ENCODE measurements at places on chromosomes 2 and 18.

DNA sequence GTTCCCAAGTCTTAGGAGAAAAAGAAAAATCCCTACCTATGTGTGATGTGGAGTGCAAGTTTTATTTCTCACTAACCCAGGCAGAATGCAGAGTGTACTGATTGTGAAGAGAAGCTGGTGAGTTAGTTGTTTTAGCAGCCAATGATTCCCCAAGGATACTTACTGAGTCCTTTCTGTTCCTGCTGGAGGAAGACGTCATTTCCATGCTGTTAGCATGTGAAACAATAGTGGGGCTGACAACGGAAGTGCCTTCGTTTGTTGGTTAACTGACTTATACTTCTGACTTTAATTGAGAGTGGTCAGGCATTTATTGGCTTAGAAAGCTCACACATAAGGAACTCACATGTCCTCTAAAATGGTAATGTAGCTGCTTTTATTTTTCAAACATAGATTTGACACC is 180.6 kb downstream of the MC4R start:
- DNase-seq, result no peak

GRCh38 chr2:176613323-176613987 is 344.2 kb downstream of the MTX2 start:
- DNase-seq, result no peak

- no peak for DNase-seq
Measured at GRCh38 chr2:134278553-134278952, 24.7 kb downstream of the MGAT5 start.

GRCh38 chr2:129231924-129232323 is 747.5 kb upstream of the RAB6C start:
- DNase-seq, result no peak

DNA sequence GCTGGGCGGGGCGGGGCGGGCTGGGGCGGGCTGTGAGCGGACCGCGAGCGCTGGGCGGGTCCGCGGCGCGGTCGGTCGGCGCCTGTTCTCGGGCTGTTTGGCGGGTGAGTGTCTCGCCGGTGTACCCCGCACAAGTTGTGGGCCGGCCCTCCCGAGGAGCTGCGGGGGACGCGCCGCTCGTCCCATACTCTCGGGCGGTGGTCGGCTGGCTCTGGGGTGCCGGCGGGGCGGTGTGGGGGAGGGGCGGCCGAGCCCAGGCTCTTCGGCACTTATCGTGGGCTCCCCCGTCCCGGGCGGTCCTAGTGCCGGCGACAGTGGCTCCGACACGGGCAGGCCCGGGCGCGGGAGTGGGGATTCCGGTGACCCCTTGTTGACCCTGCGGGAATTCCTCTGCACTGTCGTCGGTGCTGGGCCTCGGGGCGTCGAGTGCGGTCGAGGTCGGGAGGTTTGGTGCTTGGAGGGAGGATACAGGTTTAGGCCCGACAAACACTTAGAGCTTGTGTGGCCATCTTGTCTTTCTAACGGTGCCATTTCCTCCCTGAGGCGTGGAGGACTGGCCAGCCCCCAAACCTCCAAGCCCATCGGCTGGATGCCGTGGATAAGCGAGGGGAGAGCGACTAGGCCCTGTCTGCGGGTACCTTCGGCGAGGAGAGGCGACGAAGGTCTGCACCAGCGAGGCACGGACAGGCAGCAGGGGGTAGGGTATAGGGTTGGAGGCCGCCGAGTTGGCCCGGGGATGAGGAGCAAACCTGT is at the start of gene SEPTIN2:
TSS of gene SEPTIN2 (plus strand) at position 47 of the 753 bp plus-strand sequence. CDS start 8,308 bp downstream, outside the sequence.
- DNase-seq, result peak; percentile 85

DNA sequence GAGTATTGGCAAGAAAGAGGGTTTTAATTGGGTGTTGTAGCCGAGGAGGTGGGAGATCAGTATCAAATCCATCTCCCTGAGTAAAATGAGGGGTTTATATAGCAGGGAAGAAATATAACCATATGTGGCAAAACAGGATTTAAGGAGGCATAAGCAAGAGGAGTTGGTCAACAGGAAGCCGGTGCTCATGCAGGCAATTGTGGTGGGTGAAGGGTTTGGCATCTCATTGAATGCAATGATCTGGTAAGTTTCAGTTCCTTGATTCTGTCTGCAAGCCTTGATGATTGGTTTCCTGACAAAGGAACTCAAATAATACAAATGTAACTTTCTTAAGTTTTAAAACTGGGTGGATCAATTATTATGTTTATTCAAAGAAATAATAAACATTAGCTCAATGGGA is 564.4 kb upstream of the LINC00305 start:
- no peak for DNase-seq

- DNase-seq, result no peak
Measured at GRCh38 chr2:9234680-9235146, 28.1 kb downstream of the ASAP2 start.

DNA sequence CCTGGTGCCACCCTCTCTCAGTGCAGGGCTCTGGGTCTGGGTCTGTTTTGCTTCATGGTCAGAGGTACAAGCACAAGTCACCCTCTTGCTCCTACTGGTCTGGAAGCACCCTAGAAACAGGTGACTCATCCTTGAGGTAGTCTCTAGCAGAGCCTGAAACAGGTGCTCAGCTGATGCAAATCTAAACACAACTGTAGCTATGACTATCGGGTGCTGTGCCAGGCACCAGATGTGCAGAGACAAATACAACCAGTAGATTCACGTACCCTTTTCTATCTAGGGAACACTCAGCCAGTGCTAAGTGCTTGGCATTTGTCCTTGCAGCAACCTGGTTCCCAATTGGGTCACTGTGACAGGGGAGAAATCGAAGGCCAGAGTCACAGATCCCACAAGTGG is 140.9 kb upstream of the MYCN start:
- no peak for DNase-seq

- DNase-seq, result no peak
Measured at GRCh38 chr2:162100579-162100978, 26.6 kb upstream of the DPP4 start.

- DNase-seq, result no peak
Measured at GRCh38 chr2:159963700-159964099, 98.7 kb downstream of the PLA2R1 start.

DNA sequence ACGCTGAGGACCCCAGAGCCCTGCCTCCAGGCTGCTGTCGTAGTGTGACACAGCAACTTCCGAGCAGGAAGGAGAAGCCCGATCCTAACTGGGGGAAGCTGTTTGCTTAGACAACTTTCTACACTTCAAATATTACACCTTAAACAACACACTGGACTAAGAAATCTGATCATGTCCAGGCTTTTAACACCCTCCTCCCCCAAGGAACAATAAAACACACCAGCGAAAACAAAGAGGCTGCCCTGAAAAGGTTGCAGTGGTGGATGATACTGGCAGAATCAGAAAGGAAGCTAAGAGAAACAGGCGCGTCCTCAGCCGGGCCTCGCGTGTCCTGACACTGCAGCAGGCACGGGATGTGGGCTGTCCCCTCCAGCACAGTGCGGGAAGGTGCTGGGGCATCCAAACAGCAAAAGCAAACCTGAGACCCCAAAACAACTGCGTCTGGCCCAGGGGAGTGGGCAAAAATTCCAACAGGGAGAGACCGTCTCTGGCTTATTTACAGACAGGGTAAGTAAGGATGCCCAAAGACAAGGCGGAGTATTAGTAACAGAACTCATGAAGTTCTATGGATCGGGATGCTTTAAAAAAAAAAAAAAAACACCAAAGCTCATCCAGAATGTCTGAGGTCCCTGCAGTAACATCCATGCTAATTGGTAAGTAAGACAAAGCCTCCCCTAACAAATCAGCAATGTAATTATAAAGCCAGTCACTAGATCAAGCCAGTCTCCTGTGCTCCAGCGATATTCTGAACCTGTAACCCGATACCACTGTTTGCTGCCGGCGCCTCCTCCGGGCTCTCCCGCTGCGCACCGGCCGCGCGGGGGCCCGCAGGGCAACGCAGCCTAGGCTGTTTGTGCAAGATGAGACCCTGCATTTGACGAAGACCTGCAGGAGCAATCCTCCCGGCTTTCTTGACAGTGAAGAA is 9.0 kb downstream of the SERTAD2 start:
- DNase-seq, result peak; percentile 39

DNA sequence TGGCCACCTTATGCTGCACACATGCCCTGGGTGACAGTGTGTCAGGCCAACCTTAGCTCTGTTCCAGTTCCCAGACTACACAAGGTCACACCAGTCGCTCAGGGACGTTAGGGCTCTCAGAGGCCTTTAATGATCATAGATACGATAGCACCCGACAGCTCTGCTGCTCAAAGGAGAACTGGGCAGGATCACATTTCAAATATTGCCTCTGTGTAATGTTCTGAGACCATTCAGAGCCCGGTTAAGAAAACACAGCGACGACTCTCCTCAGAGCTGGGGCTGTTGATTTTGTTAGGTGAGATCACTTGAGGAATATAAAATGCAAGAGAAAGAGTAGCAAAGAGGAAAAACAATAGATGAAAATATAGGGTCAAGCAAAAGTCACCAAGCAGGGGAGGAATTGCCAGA is 166.6 kb upstream of the TANK start:
- DNase-seq, result no peak

DNA sequence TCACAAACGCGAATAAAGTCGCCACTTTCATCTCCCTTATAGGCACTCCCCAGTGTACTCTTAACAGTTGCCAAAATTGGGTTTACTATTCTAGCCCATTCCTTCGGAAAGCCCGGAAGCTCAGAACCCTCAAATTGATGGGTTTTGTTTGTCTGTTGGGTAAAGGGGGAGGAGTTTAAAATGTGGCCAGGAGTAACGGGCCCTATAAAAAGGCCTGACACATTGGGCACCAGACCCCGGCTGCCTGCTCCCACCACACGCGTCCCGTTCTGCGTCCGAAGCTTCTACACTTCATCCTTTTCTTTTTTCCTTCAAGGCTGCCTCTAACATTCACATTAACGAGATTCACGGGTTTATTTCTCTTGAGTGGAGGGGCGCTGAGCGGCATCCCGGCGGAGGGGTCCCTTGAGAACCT is 837 bp downstream of the NHEJ1 start:
- no peak for DNase-seq

DNA sequence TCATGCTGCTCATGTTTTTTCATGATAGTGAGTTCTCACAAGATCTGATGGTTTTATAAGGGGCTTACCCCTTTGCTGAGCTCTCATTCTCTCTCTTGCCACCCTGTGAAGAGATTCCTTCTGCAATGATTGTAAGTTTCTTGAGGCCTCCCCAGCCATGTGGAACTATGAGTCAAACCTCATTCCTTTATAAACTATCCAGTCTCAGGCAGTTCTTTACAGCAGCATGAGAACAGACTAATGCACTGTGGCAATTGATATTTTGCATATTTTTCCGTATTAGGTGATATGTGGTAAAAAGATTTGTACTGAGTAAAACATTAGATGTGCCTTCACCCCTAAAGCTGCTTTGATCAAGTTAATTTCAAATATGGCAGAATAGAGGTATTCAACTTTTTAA is 48.8 kb downstream of the RAB27B start:
- no peak for DNase-seq

- no peak for DNase-seq
Measured at GRCh38 chr2:222518570-222519381, 94.4 kb downstream of the SGPP2 start.

DNA sequence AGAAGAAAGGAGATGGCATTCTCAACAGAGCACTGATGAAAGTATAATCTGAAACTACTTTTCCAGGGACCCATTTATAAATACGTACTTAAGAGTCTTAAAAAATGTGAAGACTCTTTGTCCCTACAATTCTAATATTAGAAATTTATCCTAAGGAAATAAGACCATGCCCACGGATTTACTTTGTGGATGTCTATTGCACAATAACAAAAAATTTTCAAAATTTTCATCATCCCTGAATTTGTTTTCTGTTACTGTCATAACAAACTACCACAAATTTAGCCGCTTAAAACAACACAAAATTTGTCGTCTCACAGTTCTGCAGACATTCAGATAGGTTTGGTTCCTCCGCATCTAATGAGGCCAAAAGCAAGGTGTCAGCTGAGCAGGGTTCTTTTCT is 182.3 kb upstream of the SMAD7 start:
- DNase-seq, result no peak

GRCh38 chr2:10989151-10989550 is 77.4 kb downstream of the KCNF1 start:
- no peak for DNase-seq

DNA sequence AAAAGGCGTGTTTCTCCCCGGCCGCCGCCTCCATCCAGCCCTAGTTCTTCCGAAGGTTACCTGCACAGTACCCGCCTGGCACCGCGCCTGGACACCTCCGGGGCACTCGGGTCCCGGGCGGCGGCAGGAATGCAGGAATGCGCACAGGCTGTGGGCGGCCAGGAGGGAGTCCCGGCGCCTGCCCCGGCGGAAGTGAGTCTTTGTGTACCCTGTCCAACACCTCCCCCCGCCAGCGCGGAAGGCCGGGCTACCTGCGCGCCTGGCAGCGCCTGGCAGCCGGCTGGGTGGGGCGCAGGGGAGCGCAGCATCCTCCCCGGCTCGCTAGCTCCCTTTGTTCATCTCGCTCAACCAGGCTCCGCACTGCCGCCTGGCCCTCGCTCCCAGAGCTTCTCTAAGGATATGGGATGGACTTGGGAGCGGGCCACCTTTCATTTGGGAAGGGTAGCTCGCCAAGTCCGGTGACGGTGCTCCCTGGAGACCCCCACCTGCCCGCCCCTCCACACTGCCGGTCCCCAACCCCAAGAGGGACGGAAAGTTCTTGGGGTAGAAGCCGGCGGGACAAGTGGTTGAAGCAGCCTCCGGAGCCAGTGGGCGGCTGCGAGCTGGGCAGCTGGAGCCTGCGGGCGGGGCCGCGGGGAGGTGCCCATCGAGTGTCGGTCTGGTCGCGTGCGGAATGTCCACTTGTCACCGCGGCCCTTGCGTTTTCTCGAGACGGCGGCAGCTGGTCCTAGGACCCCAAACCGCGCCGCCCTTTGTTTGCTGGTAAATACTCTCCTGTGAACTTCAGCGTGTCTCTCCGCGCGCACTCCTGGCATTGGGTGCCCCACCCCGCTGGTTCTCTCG is 1.2 kb upstream of the ST6GAL2 start:
- DNase-seq, result no peak

DNA sequence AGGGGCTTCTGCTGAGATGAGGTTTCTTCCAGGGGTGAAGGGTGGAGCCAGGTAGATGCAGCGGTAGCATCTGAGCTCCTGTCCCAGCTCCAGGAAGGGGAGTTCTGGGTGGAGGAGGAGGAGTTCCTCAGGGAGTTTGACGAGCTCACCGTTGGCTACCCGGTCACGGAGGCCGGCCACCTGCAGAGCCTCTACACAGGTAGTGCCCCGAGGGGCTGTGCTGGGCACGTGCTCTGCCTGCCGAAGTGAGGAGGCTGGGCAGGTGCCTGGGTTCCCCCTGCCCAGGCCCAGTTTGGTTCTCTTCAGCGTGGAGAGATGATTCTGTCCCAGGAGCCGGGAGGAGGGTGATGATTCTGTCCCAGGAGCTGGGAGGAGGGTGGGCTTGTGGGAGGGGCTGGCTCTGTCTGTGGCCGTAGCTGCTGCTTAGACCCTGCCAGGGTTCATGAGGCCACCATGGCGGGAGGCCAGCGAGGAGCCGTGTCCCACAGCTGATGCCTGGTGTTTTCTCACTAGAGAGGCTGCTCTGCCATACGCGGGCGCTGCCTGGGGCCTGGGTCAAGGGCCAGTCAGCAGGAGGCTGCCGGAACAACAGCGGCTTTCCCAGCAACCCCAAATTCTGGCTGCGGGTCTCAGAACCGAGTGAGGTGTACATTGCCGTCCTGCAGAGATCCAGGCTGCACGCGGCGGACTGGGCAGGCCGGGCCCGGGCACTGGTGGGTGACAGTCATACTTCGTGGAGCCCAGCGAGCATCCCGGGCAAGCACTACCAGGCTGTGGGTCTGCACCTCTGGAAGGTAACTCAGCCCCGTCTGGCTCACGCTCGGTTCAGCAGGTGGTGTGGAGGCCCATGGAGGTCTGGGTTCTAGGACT is 8.2 kb downstream of the CAPN10 start:
- DNase-seq, result no peak

Measured in CD4-positive, alpha-beta T cell treated with Interleukin-4 for 1 hour (primary cell).